ENCODE measurements at places on chromosomes 11 and 22.

DNA sequence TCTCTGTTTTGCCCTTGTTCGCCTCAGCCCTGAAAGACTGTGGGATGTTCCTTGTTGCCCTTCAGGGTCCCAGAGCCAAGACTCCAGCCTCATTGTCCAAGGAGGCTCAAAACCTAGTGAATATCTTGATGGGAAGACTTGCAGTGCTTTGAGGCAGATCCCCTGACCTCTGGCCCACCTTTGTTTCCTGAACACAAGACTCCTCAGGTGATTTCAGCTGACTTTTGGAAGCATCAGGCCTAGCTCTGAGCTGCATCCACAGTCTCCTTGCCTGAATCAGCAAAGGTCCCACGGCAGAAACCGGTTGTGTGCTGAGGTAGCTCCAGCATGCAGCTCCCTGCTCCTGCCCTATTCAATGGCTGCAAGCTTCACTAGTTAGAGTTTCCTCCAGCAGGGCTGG lies 159.3 kb upstream of the B3GAT1 start:
- no peak for DNase-seq

DNA sequence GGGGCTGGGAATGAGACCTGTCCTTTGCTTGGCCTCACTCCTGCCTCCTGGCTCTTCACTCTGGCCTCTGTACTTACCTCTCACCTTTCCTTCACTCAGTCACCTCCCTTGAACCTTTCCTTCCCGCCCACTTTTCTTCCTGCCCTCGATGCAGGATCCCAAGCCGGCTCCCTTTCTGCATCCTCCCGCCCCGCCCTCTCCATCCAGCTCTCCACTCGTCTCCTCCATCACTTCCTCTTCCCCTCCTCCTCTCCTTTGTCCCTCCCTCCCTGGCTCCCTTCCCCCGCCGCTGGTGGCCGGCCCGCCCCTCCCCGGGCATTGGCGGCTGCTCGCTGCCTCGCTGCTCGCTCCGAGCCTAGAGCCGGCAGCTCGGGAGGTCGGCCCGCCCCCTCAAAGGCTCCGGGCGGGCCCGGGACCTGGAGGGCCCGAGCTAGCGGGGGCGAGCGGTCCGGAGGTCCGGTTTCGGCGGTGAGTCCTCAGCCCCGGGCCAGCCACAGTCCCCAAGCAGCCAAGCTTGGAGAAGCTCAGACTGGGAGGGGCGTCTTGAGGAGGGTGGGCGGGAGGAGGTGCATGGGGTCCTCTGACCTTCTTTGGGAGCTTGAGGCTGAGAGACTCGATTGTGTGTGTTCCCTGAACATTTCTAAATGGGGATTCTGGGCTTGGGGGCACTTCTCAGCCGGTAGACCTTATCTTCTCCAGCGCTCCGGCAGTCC lies 13.8 kb downstream of the PHLDB1 start:
- peak; percentile 56 for DNase-seq

DNA sequence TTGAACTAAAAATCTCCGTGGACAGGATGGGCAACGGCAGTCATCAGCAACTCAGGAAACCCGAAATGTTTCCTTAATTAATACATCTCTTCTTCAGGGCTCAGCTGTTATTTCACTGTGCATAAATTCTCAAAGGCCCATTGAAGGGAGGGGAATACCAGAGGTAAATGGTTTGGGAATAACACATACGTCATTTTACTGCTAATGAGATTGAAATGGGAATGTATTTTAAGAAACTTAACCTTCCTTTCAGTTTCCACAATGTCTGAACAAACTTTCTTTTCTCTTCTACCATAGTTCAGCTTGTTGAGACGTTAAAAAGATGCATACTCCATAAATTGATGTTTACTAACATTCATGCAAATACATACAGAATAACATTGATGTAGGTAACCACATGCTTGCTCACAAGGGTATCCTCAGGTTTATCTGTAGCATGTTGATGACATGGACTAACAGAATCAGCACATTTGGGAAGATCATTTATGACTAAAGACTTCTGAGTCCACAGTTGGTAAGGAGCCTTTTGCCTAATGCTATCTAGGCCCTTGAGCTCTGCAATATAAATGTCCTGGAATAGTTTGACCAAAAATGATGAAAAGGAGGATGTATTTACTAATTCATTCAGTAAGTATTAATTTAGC lies 7.7 kb upstream of the PRRG4 start:
- no peak for DNase-seq

DNA sequence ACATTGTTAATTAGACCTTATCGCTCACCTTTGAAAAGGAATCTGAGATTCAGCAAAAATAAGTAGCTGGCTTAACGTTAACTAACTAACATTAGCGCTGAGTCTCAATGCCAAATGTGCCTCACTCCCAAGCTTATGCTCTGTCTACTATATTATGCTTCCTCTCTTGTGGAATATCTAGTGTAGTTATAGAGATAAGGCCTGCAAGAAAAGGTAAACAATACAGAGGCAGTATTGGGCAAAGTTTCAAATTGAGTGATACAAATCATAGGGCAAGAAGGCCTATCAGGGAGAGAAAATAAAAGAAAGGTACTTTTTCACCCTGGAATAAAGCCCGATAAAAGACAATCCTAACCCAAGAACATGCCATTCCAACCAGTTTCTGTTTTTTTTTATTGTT lies 61.6 kb upstream of the SLC17A6 start:
- DNase-seq = no peak

- DNase-seq = peak; percentile 85
Measured at GRCh38 chr11:68843703-68844312, 2.1 kb upstream of the CPT1A start.

GRCh38 chr22:41468381-41469217 lies at the start of the genes ACO2 and PHF5A:
Gene ACO2, plus strand, starts transcription at chr22:41469117. Its CDS starts 30 bp downstream, at chr22:41469147.
Gene PHF5A, minus strand, starts transcription at chr22:41468692. Its CDS starts 39 bp downstream, at chr22:41468653.
- peak; percentile 100 for DNase-seq

DNA sequence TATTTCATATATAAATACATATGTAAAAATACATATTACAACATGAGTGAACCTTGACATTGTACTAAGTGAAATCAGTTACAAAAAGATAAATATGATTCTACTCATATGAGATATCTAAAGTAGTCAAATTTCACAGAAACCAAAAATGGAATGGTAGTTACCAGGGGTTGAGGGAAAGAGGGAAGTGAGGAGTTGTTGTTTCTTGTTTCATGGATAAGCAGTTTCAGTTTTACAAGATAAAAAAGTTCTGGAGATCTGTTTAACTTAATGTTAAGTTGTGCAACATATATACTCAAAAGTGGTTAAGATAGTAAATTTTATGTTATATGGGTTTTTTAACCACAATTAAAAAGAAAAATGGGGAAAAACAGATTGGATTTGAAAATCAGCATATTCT lies 107.7 kb downstream of the ELP4 start:
- no peak for DNase-seq

GRCh38 chr22:36510966-36511881 lies 4.4 kb upstream of the FOXRED2 start:
- DNase-seq = peak; percentile 51

GRCh38 chr22:39178206-39179111 lies 26.0 kb upstream of the CBX7 start:
- no peak for DNase-seq

GRCh38 chr22:45786726-45787125 lies 115.1 kb downstream of the ATXN10 start:
- no peak for DNase-seq

DNA sequence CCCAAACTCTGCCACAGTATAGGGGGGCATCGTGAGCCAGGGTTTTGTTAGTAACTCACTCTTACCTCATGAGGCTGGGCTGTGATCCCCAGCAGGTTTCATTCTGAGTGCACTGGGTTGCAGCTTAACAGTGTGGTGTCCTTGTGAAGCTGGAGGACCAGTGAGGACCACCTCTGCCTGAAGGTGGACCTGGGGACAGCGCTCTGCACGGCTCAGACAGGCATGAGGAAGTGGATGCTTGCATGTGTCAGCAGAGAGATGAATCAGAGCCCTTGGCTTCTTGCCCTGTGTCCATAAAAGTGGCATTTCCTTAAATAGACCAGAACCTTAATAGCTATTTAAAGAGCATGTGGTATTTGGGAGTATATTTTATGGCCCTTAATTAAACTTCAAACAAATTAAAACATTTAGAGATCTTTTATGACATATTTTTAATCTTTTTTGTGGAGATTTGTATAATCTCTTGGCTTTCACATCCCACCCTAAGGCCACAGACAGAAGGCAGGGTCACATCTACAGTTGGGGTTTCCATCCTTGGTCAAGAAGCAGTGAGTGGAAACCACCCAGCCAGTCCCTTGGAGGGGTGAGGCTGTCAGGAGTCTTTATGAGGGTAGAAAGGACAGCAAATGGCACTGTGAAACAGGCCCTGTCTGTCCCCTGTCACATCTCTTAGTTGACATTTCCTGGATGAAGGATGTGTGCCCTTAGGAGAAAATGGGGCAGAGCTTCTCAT lies 24.8 kb upstream of the ADORA2A start:
- DNase-seq = no peak

- peak; percentile 76 for DNase-seq
Measured at GRCh38 chr22:41915035-41915785, at the start of gene SHISA8. Gene SHISA8, minus strand, starts transcription at chr22:41915074. Its CDS starts 407 bp downstream, at chr22:41914667.

- DNase-seq = no peak
Measured at GRCh38 chr11:80593648-80594374, 1153.0 kb upstream of the TENM4 start.

DNA sequence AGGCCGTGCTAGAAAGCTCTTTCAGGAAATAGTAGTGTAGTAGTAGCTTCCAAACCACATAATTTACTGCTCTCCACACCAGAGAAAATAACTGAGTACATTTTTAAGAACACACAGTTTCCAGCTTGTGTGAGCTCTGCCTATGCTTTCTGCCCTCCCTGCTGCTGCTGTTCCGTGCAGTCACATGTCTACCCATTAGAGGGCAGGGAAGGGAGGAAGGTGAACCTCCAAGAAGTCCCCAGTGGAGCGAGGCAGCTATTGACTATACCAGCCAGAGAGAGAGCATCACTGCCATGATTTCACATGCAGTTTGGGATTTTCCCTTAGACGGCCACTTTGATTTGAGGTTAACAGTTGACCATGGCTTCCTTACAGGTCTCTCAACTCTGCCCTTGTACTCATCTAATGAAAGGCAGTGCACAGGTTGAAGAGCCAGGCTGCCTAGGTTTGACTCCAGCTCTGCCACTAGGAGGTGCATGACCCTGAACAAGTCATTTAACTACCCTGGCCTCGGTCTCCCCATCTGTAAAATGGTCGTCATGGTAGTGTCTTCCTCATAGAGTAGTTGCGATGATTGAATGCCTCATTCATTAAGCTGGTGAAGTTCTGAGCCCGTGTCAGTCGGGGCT lies 19.7 kb upstream of the CTTN start:
- no peak for DNase-seq

DNA sequence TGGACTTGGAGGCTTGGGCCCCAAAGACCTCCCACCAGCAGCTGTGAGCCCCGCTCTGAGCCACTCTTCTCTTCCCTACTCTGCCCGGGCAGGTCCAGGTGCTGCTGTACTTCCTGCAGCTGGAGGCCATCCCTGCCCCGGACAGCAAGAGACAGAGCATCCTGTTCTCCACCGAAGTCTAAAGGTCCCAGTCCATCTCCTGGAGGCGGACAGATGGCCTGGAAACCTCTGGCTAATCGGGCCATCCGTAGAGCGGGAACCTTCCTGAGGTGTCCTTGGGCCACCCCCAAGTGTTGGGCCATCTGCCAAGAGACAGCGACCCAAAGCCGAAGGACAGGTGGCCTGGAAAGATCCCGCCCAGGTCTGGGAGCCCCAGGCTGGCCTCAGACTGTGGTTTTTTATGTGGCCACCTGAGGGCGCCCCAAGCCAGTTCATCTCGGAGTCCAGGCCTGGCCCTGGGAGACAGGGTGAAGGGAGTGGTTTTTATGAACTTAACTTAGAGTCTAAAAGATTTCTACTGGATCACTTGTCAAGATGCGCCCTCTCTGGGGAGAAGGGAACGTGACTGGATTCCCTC lies 135.1 kb downstream of the BCR start:
- peak; percentile 81 for DNase-seq

DNA sequence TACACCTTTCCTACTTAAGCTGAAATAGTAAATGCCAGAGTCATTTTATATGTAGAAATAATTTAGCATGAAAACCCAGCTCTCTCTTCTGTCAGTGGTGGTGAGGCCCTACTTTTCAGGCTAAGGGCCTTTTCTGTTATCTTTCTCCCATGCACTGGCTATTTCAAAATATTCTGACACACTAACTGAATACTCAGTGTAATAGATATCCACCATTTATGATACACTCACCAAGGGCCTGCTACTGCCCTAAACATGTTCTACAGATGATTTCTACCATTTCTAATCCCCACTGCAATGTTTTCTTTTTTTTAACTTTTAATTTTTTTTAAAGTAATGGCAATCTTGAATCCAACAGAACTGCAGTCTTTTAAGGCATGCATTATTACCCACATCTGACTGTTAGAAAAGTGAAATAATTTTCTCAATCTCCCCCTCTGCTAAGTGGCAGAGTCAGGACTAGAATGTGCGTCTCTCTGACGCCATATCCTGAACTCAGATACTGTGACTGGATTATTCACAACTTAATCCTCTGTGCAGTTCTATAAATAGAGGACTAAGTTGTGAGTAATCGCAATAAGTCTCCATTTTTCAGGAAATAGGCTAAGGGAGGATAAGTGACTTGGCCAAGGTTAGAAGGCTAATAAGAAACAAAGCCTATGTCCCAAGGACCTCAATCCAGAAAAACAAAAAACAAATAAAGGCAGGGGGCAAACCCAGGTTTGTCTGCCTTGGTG lies 44.0 kb downstream of the GRAMD1B start:
- no peak for DNase-seq

DNA sequence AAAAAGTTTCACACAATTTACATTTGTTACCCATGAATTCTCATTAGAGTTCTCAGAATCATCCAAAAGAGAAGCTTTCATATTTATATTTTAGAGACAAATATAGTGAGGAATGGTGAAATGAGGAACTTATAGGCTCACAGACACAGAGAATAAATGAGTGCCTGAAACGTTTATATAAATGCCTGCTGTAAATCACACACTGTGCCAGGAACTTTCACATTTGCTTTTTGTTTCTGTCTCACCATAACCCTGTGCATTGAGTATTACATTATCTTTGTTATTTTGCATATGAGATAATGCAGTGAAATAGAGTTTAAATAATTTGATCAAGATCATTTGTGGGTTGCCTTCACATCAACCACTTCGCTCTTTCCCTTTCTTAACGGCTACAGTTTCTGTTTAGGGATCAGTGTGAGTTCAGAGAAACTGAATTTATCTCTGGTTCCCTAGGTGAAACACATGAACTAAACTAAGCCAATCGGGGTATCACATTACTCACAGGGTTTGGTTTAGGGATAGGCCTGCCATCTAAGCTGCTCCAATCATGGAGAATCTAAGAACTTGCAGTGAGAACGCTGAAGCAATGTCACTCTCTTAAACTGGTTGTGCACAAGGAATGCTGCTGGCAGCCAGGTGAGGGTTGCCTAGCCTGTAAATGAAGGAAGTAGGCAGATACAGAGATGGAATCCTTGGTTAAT lies 1339.2 kb upstream of the TENM4 start:
- no peak for DNase-seq

All from activated T-cell treated with anti-CD3 and anti-CD28 coated beads, Interleukin-2, amount 50 U/mL, for 24 hours (primary cell).